ENCODE measurements at places on chromosomes 12 and 14.

DNA sequence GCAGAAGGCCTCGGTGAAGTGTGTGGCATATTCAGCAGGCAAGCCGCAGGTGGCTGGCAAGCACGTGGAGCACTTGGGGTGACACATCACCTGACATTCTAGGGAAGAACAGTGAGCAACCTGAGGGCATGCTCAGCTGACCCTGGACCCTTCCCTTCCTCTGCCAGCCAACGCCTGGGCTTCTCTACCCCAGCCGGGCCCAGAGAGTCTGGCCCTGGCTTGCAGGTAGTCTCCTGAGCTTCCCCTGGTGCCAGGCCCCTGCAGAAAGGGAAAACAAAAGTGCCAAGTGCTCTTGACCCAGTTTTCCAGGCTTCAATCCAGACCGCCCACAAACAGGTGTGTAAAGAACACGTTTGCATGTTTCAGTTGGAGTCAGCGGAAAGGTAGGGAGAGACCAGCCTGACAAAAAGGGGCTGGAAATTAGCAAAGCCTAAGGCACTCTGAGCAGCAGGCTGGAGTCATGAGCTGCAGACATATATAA, 45.7 kb downstream of the PRKAB1 start:
- no peak for DNase-seq

GRCh38 chr14:64942531-64943111, at the start of gene GPX2:
GPX2 (minus strand) TSS chr14:64942745; CDS start chr14:64942726, 19 bp downstream.
- DNase-seq, result no peak

- DNase-seq, result no peak
These were observed 23.8 kb upstream of the CCDC175 start for GRCh38 chr14:59600211-59600945.

- DNase-seq, result no peak
These were observed 73.7 kb upstream of the CISTR start for GRCh38 chr12:53825246-53826081.

DNA sequence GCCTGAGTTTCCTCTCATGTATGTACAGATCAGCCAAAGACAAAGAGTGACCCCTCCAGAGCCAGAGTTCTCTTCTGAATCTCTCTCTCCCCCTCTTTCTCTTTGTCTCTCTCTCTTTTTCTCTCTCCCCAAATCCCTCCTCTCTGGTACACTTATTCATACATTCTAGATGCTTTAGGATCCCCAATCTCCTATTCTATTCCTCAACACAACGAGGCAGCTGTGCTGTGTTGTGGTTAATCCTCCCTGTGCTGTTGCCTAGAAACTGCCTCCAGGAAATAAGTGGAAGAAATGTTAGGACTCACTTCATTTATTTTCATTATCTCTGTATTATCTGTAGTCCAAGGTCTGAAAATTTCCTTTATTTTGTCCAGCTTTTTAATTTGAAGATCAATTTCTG, 350.5 kb upstream of the OR4E1 start:
- no peak for DNase-seq

- DNase-seq, result no peak
These were observed at the start of gene TPH2 for GRCh38 chr12:71938728-71939385. TPH2 (plus strand) TSS chr12:71938845; CDS start chr12:71938987, 142 bp downstream.

GRCh38 chr12:124509676-124510300, 57.6 kb downstream of the NCOR2 start:
- DNase-seq, result no peak

DNA sequence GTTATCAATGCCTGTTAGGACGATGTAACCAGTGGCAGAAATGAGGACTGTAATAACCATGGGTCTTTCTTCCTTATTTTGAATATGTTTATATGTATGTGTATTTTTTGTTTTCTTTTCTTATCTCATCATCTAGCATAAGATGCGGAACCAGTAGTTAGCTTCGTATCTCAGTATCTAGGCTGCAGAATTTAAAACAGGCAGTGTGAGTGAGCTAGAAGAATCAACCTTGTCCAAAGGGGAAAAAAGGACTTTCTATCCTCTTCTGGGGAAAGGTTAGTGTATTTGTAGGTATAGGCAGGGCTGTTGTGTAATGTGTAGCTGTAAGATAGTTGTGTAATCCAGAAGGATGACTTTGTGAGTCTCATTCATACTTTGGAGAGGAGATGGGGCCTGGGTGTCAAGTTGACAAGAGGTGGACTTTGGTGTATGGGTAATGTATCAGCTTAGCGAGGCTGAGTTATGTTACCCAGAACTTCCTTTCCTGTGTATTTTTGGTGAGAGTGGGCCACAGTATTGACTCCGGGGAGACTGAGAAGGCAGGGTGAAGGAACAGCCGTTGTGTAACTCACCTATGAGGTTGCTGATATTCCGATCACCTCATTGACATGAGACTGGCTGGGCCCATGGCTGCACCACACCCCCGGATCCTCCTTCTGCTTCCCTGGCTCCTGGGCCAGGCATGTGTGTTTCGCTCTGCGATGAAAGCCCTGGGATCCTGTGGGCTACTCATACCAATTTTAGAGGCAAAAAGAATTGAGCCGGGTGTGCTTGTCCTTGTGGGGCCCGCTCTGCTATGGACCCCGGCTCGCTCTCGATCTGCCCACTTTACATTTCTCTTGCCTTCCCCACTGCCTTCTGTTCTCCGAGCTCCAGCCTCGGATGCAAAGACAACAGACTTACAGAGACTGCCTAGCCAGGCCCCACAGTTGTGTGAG, 24.3 kb downstream of the DLK1 start:
- no peak for DNase-seq

- DNase-seq, result no peak
These were observed 62.3 kb upstream of the EGLN3 start for GRCh38 chr14:34012978-34013720.

- DNase-seq, result no peak
These were observed 27.4 kb upstream of the PRKD1 start for GRCh38 chr14:29955087-29955486.

GRCh38 chr12:52534482-52534881, 14.3 kb upstream of the KRT5 start:
- no peak for DNase-seq

GRCh38 chr14:101227611-101228594, 324.4 kb upstream of the RTL1 start:
- no peak for DNase-seq

- DNase-seq, result no peak
These were observed 5.6 kb upstream of the GCH1 start for GRCh38 chr14:54908190-54908589.

DNA sequence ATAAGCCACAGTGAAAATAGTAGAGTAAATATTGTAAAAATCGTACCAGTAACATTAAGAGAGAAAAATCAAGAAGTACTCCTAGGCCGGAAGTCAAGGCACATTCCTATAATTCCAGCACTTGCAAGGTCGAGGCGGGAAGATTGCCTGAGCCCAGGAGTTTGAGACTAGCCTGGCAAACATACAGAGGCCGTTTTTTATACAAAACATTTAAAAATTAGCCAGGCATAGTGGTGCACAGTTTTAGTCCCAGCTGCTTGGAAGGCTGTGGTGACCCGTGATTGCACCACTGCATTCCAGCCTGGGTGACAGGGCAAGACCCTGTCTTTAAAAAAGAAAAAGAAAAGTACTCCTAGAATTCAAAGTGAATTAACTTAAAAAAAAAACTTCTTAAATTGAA, 341.8 kb downstream of the C12orf50 start:
- DNase-seq, result no peak

- no peak for DNase-seq
These were observed 22.3 kb upstream of the CTDSP2 start for GRCh38 chr12:57868851-57869268.

DNA sequence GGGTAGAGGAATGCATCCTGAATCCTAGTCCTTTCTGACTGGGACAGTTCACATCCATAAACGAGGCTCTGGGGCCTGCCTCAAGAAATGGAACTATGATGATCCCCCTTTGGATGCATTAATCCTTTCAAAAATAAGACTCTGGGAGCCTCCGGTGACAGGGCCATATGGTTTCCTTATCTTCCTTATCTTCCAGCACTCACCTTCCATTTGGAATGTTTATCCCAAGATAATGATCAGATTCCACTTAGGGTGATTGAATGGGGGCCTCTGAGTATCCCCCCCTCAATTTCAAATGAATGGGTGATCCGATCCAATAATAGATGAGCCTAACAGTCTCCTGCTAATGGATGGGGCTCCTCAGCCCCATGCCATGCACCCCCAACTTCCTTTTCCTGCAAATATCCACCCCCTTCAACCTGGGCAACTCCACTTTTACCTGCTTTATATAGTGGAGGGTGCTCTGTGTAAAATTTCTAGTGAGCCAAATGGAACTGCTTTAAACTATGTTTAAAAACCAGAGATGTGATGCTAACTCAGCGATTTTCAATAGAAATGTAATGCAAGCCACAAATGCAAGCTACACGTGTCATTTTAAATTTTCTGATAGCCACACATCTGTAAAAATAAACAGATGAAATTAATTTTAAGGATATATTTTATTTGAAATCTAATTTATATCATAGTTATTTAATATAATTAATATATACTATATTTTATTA, 157.8 kb downstream of the ZFP36L1 start:
- DNase-seq, result no peak

DNA sequence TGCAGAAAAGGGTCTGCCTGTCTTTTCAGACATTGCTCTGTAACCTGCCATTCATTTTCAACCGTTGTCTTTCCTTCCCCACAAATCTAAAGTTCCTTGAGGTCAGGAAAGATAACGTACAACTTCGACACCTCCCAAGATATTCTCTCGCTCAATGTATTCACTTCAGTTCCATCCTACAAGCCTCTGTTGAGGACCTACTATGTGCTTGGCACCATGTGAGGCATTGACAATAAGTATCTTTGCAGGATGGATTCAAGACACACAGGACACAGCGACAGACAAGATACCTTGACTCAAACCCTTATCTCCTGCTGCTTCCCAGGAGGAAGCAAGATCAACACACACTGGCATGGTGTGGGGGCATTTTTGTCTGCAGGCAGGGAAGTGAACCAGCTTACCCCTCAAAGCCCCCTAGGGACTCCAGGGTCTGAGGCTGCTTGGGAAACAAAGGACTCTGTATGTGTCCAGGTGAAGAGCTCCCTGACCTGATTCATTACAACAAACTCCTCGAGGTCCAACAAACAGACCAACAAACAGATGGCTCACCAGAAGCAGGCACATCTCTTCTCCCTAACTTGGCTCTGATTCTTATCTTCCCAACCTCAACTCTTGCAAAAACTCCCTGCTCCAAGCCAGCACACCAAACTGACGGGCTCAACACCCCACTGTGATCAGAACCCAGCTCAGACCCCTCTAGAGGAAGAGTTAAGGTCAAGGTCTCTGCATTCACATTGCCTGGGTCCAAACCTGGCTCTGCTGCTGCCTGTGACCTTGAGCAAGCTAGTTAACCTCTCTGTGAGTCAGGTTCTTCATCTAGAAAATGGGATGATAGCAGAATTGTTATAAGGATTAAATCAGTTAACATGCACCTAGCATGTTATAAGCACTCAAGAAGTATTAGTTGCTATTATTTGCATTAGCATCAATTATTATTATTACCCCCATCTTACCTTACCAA, 6.3 kb downstream of the NUAK1 start:
- DNase-seq, result no peak

- no peak for DNase-seq
These were observed 106.7 kb upstream of the TMPO start for GRCh38 chr12:98408681-98409080.

DNA sequence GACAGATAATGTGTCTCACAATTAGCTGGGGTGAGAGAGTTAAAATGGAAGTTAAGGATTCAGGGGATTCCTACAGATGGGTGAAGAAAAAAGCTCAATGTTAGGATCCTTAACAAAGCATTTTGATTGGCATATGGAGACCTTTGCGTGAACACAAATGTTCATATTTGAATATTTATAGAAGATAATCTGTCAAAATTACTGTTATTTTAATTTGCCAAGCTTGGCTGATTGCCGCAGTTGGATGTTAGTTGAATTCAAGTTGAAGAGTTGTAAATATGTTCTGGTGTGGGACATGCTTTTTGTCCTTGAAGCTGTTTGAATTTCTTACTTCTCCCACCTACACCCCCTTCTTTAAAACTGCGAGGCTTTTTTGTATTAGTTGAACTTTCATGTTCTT, 91.2 kb downstream of the FUT8 start:
- DNase-seq, result no peak

- no peak for DNase-seq
These were observed 40.5 kb upstream of the TBC1D15 start for GRCh38 chr12:71799106-71799505.

Data from esophagus squamous epithelium (tissue), 5 donors.